ENCODE measurements at places on chromosomes 3 and 15.

GRCh38 chr3:18529631-18530030, 104.5 kb upstream of the SATB1 start:
- no peak for DNase-seq

DNA sequence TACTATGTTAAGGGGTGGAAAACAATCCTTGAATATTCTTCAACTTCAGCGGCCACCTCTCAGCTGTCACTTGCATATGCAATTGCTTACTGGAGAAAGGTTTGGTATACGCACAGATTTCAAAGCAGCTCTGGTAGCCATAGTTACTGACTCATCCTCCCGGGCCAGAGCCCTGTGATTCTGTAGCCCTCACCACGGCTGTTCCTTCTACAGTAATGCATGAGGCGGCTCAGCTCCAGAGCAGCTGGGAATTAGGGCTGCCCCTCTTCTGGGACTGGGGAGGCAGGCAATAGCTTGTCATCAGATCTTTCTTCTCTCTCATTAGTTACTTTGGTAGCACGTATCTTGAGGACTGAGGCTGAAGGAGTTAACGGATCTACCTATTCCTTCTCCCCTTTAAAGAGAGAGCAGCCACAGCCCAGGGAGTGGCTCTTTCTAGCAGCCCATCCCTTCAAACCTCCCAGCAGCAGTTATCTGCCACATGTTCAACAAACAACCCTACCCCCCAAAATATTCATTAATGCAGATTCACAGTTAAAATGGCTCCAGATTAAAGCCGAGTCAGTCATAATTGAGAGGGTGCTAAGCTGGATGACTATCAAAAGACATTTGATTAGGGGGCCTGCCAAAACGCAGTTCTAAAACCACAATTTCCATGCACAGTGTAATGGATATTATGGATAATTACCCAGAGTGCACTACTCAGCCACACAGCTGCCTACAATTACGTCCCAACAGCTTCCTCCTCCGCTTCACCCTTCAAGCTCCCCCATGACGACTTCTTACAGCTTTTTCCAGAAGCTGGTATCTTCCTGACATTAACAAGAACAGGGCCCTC, 54.7 kb downstream of the ETV5 start:
- peak; percentile 11 for DNase-seq

DNA sequence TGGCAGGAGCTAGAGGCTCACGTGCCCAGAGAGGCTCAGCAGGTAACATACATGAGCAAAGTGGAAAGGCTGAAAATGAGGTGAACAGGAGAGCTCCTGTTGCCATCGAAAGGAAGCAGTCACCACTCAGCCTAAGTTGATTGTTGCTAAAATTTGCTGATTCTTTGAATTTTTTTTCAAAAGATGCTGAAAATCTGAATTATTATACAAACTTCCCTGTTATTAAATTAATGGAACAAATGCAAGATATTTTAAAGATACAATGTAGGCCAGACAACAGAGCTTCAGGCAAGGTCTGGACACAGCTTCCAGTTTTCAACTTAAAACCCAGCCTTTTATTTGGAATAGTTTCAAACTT, 151.3 kb downstream of the GHSR start:
- no peak for DNase-seq

GRCh38 chr15:90794538-90794937, 73.8 kb upstream of the FURIN start:
- no peak for DNase-seq

GRCh38 chr3:129040039-129040336, 20.6 kb upstream of the GP9 start:
- no peak for DNase-seq

DNA sequence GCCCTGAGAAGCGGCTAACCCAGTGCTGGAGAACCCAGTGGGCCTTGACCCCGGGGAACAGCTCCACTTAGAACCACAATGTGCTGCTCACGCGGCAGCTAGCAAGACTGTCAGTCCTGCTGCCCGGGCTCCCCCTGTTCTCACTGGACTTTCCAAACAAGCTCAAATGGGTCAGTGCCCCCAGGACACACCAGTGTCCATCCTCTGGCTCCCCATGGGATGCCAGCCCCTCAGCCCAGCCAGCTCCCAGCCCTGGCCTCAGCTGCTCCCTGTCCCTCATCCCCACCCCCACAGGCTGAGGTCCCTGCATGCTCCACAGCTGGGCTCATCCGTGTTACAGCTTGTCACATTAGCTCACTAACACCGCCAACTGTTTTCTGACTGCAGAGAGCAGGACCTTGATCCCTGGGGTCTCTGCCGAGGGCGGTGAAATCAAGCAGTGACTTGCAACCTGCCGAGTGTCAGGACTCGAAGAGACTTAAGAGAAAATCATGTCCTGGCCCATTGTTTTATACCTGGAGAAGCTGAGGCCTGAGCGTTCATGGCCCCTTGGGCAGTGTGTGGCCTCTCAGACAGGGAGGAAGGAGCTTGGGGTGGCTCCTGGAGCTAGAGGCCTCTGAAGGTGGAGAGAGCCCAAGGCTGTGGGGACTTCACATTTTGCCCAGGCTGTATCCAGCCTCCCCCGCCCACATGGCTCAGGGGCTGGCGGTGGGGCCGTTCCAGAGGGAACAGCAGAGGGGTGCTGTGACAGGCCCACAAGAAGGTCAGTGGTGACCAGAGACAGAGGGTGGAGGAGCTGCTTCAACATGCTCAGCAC, 157.5 kb downstream of the MEGF11 start:
- DNase-seq: no peak
